ENCODE measurements at places on chromosomes 2 and 18.

GRCh38 chr2:233489666-233490065 is 76.9 kb downstream of the USP40 start:
- no peak for DNase-seq

- no peak for DNase-seq
Measured at GRCh38 chr2:136168720-136169119, 50.8 kb upstream of the CXCR4 start.

- no peak for DNase-seq
Measured at GRCh38 chr2:174535083-174535482, 48.3 kb upstream of the GPR155 start.

- no peak for DNase-seq
Measured at GRCh38 chr2:134685967-134686366, 32.8 kb downstream of the TMEM163 start.

DNA sequence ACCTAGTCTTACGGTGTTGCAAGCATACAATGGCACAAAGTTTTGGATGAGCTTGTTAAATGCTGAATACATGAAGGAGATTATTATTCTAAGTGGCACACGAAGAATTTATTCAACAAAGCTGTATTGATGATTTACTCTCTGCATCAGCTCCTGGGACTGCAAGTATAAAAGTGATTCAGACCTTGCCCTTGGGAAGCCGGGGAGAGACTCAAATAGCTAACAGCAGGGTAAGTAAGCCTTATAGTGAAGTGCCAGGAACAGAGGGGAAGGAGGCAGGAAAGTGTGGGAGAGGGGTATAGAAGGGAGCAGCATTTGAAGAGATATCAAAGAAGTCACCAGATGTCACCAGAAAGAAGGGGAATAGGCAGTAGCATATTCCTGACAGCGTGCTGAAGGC is 115.4 kb downstream of the MCFD2 start:
- no peak for DNase-seq

DNA sequence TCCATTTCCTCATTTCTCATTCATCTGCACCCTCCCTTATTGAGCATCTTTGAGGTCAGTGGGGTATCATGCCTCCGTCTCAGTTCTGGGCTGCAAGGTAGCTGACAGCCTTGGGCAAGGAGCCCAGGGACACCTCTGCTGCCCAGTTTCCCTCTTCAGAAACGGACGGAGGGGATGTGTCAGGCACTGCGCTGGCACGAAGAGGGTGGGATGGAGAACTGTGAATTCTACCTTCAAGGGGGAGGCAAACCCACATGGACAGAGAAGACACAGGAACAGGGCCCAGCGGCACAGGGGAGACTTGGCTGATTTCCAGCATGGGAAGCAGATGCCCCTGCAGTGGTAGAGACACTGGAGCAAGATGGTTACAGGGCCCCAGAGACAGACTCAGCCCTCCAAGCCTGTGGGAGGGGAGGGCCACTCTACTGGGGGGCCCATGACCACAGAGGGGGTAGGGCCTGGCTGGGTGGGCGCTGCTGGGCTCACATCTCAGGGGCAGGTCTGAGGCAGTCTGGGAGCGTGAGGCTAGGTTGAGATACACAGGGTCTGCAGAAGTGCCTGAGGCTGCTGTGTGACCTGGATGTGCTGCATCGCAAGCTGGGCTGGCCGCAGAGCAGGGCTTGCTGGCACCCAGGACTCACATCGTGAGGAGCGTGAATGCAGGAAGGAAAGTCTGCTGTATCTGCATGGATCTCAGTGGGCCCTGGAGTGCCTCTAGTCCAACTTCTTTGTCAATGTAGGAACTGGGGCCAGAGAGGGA is 92.3 kb downstream of the HS1BP3 start:
- DNase-seq = no peak

DNA sequence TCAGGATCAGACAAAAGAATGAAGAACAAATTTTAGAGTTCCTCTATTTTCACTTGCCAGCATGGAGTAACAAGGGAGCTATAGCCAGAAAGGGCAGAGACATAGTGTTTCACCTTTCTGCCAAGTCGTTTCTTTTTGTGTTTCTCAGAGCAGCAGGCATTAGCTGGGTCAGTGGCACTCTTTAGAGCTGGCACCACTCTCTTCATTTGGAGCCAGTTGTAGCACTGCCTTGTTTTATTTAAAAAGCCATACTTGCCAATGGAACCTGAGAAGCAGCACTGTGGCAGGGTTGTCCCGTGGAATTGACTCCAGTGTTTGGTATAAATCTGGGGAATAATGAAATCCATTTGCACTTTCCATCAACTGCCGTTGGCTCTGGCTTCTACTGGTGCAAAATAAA is 64.0 kb downstream of the LRRTM4 start:
- DNase-seq = no peak

DNA sequence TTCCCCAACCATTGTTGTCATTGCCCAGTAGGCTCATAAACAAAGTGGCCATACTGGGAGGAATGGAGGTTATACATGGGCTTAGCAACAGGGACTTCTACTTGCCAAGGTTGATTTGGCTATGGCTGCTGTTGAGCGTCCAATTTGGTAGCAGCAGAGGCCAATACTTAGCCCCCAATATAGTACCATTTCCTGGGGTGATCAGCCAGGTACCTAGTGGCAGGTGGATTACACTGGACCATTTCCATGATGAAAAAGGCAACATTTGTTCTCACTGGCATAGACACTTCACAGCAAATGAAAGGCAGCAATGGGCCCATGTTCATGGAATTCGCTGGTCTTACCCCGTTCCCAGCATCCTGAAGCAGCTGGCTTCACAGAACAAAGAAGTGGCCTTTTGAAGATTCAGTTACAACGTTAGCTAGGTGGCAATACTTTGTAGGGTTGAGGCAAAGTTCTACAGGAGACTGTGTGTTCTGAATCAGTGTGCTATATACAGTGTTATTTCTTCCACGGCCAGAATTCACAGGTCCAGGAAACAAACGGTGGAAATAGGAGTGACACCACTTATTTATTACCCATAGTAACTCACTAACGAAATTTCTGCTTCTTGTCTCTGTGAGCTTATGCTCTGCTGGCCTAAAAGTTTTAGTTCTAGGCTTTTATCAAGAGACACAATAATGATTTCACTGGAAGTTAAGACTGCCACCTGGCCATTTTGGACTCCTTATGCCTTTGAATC is 37.5 kb downstream of the FBXO11 start:
- no peak for DNase-seq

DNA sequence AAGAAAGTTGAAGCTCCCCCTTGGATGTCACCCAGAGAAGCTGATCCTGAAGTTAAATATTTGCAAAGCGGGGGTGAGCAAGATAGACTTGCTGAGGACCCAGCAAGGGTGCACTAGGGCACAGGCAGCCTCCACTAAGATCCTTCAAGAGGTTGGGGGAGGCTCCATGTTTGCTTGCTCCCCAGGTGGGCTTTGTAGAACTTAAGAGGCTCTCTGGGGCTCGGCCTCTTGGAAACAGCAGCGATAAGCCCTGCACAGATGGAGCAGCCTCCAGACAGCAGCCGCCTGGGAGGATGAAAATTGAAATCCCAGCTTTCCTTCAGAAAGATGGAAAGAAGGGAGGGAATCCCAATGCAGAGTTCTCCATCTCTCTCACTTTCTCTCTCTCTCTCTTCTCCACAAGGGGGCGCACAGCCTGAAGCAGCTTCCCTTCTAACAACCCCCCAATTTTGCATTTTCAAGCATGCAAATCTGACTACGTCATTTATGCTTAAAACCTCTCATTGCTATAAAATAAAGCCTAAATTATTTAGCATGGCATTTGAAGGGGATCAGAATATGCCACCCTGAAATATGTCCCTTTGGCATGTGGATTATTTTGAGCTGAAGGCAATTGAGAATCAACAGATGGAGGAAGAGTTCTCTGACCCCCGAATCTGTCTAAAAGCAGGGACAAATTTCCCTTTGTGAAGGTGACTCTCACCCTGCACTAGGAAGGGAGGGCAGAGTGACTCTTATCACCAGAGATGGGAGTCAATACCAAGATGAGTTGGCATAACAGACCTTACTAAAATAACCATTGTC is 185.7 kb upstream of the KLHL29 start:
- peak; percentile 35 for DNase-seq

- no peak for DNase-seq
Measured at GRCh38 chr18:55432307-55433040, 155.5 kb downstream of the TCF4 start.
